Adipocyte (in vitro differentiated cells): ENCODE measurements at places on chromosomes 4 and X.

DNA sequence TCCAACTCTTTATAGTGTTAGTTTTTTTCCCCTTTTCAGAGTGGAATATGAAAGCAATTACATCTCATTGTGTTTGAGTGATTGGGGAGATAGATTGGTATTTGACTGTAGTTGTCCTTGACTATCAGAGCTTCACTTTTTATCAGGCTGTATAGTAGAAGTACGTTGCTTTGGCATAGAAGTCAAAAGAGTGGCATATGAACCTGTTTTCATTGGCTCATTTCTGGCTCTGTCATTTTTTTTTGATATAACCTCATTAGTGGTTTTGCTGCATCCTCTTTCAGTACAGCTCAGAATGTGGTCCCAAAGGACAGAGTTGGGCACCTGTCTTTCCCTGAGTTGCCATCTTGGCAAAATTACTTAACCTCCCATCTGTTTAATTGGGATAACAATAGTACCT, 1.4 kb downstream of the TMA16 start:
- no peak for DNase-seq

- peak; percentile 39 for DNase-seq
These were observed 41.4 kb downstream of the SPRY1 start for GRCh38 chr4:123438031-123438430.

DNA sequence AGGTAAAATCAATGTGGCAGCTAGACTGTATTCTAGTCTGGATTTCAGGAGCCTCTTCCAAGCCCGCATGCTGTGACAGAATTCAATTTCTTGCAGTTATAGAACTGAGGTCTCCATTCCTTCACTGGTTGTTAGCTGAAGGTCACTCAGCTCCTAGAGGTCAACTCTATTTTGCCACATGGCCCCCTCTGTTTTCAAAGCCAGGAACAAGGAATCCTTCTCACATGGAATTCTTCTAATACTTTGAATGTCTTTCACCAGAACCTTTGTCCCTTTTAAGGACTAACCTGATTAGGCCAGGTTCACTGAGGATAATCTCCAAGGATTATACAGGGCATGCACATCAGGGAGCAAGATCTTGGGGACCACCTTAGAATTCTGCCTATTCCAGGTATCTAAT, 23.4 kb upstream of the MMRN1 start:
- no peak for DNase-seq

DNA sequence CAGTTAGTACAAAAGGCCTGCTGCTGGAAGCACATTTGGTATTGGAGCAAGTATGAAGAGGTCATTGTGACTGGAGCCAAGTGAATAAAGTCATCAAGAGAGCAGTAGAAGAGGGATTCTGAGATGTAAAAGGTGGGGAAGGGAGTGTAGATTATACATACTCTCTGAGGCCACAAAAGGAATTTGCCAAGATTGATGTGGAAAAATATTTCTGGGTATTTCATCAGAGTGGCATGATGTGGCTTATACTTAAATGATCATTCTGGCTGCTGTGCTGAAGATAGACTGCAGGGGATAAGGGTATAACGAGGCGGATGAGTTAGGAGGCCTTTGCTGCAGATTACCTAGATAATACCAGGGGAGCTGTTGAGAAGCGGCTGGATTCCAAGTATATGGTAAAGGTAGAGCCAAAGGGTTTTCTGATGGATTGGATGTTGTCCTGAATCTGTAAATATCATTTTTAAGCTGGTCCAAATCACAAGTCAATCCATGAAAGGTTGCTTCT, 231.8 kb upstream of the AGA start:
- DNase-seq: peak; percentile 7

GRCh38 chrX:103513476-103514108, 5.7 kb downstream of the RAB40A start:
- peak; percentile 19 for DNase-seq

DNA sequence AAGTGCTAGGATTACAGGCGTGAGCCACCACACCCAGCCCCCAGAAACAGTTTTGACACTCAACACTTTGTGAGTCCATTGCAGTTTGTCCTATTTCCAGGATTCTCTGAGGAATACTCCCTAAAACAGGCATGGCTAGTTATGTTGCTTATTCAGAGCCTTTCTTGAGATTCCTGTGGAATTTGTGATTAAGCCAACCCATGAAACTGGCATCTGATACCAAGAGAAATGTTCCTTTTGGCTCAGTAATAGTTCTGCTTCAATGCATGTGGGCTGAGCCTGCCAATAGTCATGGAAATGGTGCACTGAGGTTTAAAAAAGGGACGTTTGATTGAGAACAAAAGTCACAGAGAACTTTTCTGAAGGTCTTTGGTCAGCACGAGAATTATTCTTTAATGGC, 241.7 kb downstream of the PPP1R2C start:
- peak; percentile 2 for DNase-seq

- no peak for DNase-seq
These were observed 7.0 kb downstream of the NAT8L start for GRCh38 chr4:2066011-2066551.

DNA sequence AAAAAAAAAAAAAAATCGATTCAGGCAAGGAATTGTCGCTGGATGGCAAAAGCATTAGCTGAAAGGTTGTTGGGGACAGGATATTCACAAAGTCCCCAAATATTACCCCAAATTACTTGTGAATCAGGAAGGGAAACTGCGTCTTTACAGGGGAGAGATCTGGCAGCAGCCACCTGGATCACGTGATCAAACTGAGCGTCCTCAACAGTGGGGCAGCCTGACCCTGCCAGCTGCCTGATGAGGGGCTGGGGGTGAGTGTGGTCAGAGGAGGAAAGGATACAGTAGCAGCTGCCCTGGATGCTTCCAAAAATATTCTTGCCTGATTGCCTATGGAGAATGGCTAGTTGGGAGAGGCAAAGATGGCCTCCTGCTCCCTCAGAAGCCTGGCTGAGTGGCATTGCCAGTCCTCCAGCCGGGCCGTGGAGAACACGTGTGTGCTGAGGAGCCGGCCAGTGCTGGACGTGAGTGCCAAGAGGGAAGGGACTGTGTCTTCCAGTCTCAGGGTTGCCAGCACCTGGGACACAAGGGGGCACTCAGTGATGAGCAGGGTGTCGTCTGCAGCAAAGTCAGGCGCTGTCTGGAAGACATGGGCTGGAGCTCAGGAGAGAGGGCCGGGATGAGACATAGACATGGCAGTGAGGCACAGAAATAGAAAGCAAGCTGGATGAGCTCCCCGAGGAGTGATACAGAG, 3.0 kb upstream of the LAGE3 start:
- DNase-seq: no peak

DNA sequence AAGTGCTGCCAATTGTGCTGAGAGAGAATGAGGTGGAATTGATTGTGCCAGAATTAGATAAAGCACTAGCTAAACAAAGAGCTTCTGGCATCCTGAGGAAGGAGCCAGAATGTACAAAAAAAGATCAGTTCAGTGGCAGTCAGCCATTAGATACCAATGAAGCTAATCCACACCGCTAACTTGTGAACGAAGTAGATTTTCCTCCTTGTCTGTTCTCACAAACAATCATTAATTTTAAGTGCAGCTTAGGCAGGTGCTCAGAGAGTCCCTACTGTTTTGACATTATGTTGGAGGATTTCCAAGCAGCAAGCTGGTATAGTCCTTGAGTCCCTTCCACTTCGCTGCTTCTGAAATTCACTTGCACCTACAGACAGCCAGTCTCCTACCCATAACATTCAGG, 617.4 kb downstream of the CENPC start:
- no peak for DNase-seq

DNA sequence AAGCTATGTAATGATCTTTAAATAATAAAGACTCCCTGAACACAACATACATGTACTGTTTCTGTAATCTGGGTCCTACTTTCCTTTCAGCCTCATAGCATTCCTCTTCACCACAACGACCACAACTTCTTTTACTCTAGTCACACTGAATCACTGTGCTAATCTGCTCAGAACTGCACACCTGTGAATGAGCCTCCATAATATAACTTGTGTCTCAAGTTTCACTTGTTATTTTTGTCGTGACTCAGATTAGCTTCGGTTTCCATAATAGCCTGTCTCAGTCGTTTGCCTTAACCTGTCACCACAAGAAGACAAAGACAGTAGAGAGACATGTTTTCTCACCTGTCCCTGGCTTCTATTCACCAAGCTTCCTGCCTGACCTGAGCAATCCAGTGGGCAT, 61.8 kb downstream of the MAGED1 start:
- no peak for DNase-seq

- DNase-seq: peak; percentile 99
These were observed at the start of gene CENPU for GRCh38 chr4:184733654-184734524. TSS of gene CENPU (minus strand) at chr4:184734096. CDS start at chr4:184734062, 34 bp downstream.

DNA sequence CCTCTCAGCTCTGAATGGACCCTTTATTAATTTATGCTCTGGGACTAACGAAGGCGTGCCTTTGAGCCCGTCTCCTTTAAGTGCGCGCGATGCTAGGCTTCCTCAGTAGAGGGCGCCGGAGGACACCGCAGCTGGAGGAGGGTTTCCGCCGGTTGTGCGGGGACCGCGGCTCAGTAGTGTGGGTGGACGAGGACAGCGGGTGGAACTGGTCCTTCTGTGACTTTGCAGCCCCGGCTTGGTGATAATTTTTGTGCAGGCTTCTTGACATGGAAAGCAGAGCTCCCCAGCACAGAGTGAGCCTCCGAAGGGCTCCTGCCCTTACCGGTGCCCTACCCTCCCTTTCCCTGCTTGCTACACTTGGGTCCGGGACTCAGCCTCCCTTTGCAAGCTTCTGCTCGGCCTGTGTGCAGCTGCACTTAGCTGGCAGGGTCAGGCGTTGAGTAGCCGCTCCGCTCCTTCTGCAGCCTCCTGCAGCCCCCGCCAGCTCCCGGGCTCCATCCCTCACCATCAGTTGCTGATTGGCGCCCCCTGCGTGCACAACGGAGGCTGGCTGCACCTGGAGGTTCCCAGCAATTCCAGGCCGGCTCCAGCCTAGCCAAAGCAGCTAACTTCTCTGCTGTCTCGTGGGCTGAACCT, 26.8 kb upstream of the BOD1L1 start:
- DNase-seq: peak; percentile 93

DNA sequence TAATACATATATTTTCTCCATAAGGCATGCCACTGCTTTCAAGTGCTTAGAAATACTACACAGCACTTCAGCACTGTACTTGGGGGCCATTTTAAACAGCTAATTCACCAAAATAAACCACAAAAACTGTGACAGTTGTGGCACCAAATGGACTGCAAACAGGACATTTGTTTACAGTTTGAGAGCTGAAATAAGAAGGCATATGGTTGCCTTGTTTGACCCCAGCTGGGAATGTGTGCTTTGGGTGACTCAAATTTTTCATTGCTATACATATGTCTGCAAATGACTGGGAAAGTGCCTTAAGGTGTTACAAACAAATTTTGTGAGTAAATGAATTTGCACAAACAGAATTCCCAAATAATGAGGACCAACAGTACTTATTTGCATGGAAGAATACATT, 124.2 kb downstream of the BANK1 start:
- no peak for DNase-seq

DNA sequence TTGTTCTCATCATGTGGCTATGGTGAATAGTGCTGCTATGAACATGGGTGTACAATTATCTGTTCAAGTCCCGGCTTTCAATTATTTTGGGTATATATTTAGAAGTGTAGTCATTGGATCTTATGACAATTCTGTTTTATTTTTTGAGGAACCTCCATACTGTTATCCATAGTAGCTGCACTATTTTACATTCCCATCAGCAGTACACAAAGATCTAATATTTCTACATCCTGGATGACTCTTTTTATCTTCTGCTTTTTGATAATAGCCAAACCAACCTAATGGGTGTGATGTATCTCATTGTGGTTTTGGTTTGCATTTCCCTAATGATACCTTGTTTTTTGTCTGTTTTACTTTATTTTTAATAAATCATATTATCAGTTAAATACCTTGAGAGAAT, 12.9 kb upstream of the IL13RA1 start:
- no peak for DNase-seq

- no peak for DNase-seq
These were observed 449.1 kb downstream of the FAM133A start for GRCh38 chrX:94123062-94123461.

- DNase-seq: peak; percentile 56
These were observed at the start of gene MTMR1 for GRCh38 chrX:150692831-150693724. TSS of gene MTMR1 (plus strand) at chrX:150693396. CDS start at chrX:150693531, 135 bp downstream.

- no peak for DNase-seq
These were observed 275.0 kb upstream of the INTU start for GRCh38 chr4:127357765-127358164.

- no peak for DNase-seq
These were observed 98.5 kb upstream of the FAM9C start for GRCh38 chrX:13142891-13143290.

DNA sequence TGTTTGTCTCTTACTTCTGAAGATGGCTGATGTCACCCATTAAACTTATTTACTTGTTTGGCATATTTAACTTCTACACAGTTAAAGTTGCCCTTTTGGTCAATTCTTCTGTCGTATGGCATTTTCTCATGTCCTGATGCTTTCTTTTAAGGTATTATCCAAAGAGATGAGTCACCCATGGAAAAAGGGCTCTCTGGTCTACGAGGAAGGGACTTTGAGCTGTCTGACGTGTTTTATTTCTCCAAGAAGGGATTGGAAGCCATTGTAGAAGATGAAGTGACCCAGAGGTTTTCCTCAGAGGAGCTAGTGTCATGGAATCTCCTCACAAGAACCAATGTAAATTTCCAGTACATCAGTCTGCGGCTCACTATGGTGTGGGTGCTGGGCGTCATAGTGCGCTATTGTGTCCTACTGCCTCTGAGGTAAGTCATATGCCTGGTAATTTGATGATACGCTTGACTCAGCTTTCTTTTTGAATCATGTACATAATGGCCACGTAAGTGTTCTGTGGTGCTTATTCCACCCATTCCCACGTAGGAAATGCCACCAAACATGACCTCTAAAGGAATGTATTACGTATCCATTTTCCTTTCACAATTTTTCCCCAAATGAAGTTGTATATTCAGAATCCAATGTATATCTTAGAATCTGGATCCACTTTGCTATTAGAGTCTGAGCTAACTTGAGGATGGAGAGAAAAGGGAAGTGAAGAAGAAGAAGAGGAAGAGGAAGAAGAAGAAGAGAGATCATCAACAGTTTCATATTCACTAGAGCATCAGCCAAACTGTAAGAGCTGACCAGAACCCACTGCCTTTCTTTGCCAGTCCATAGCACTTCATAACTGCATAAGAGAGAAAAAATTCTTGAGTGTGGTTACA, 45.7 kb downstream of the GPAT3 start:
- no peak for DNase-seq

DNA sequence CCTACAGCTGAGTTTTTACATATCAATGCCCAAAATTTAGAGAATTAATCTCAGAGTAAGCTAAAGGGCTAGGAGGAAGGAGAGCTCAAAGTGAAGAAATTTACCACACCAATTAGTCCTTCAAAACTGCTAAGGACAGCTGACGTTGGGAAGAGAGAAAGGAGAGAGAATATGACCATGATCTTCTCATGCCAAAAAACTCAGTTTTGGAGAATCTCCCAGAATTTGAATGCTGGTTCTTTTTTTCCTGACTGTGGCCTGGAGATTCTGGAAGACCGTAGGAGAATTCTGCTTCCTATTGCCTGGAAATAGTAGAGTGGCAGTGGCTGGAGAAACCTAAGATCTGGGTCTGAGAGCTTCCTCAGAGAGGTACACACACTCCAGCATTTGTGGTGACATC, 834.4 kb upstream of the SLIT2 start:
- DNase-seq: no peak

- no peak for DNase-seq
These were observed 139.4 kb upstream of the BOD1L1 start for GRCh38 chr4:13766761-13767540.

GRCh38 chrX:44906542-44906941, 33.6 kb downstream of the KDM6A start:
- no peak for DNase-seq

GRCh38 chr4:13678186-13678924, 50.8 kb upstream of the BOD1L1 start:
- DNase-seq: no peak

- no peak for DNase-seq
These were observed 249.3 kb downstream of the CHIC1 start for GRCh38 chrX:73812256-73812655.
